ENCODE measurements at places on chromosomes 6 and 20. TPM values are rescaled to one million over a fixed set of nuclear protein-coding genes. Genes with fewer than 3 reads are reported as not detected.

The VSX1 gene
- total RNA-seq, result not detected

The HLA-DQA2 gene
- total RNA-seq, result not detected

The CD24 gene
- total RNA-seq, result 871 TPM

The C2 gene
- not detected for total RNA-seq

The HLA-DOB gene
- total RNA-seq, result 2.2 TPM

The FHL5 gene
- total RNA-seq, result not detected

The POLR1H gene
- total RNA-seq, result 54.7 TPM

The HMGCLL1 gene
- not detected for total RNA-seq

The WFDC13 gene
- not detected for total RNA-seq

The CLPSL1 gene
- not detected for total RNA-seq

The KIF6 gene
- not detected for total RNA-seq

The SLC52A3 gene
- total RNA-seq, result 0.42 TPM

Measured in airway epithelial cell (primary cell).